ENCODE measurements at places on chromosomes 4 and X. TPM values are rescaled to one million over a fixed set of nuclear protein-coding genes. Genes with fewer than 3 reads are reported as not detected.

DNA sequence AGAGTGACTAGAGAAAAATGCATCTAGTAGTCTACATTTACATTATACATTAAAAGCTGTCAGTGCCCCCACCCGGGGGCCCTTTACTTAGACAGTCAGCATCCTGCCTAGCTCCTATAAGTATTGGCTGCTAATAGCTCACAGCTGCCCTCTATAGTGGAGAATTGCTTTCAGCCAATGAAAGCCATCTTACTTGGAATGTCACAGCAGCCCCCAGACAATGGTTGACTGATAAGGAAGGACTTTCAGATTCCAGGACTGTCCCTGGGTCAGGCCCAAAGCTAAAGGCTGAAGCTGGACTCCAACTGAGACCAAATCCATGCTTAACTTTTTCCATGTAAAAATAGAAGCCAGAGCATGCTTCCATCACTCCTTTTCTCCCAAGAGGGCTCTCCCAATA is 196.9 kb downstream of the ANKRD50 start:
- DNase-seq, result no peak

Gene GTPBP6
- 28.5 TPM for total RNA-seq

DNA sequence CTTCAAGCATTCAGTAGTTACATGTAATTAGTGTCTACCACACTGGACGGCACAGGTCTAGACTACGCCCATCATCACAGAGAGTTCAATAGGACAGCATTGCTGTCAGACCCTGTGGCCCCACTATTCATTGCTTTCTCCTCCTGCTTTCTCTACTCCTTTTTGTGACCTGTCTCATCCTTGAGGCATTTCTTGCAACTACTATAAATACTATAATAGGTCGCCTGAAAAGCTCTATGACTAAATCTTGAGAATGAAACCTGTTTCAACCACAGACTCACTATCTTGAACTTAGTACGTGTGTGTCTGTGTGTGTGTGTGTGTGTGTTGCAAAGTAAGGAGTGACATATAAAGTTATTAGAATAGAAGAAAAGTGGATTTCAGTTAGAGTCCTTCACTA is 252.9 kb upstream of the KLF3 start:
- no peak for DNase-seq

- no peak for DNase-seq
These were observed 307 bp upstream of the ATRX start for GRCh38 chrX:77786365-77786680.

Measured in spinal cord (tissue), 10 donors.